Effector memory CD8-positive, alpha-beta T cell (primary cell): ENCODE measurements at places on chromosomes 11 and 22.

DNA sequence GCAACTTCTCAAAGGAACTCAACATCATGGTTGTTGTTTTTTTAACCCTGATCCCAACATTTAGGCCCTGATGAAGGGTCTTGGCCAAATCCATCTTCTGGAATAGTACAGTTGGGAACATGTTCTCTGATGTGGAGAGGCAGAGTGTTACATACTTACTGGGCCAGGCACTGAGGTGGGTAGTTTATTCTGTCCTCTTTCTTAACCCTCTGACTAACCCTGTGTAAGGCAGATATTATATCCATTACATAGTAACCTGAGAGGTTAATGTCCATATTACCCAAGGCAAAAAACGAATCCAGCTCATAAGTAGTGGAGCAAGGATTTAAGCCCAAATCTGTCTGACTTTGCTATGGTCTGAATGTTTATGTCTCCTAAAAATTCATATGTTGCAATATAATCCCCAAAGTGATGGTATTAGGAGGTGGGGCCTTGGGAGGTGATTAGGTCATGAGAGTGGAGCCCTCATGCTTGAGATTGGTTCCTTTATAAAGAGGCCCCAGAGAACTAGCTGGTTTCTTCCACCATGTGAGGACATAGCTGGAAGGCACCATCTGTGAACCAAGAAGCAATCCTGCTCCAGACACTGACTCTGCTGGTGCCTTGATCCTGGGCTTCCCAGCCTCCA is 16.3 kb downstream of the PPFIBP2 start:
- no peak overlapping the region for H3K27ac ChIP-seq
- DNase-seq, result no peak
- H3K4me3 ChIP-seq, result no peak overlapping the region
- H3K36me3 ChIP-seq, result no peaks in the 10 kb centered on the region
- no peaks in the 10 kb centered on the region for H3K27me3 ChIP-seq

DNA sequence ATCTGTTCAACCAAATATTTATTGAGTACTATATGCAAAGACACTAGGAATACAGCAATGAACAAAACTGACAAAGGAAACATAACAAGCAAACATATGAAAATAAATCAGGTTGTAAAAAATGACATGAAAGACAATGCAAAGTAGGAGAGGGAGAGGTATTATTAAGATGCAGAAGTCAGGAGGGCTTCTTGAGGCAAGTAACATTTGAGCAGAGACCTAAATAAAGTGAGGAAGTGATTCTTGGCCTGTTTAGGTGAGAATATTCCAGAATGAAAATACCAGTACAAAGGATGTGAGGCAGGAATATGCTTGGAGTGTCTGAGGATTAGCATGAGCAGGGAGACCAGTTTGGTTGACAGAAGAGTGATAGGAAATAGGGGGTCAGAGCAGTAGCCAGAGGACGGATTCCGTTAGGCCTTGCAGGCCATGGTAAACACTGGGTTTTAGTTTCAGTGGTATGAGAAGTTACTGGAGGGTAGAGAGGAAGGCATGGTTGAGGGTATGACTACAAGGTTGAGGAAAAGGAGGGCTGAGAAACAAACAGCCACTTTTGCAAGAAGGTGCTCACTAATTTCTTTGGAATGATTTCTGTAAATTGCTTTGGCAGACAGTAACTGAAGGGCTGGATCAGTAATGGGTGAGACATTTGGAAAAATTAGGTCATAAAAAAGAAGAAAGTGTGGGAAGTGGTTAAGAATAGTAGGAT is 191.9 kb downstream of the SWAP70 start:
- no peaks in the 10 kb centered on the region for H3K4me1 ChIP-seq
- H3K36me3 ChIP-seq, result no peaks in the 10 kb centered on the region
- no peak overlapping the region for H3K27ac ChIP-seq
- H3K4me3 ChIP-seq, result no peak overlapping the region
- no peaks in the 10 kb centered on the region for H3K27me3 ChIP-seq
- no peak for DNase-seq

DNA sequence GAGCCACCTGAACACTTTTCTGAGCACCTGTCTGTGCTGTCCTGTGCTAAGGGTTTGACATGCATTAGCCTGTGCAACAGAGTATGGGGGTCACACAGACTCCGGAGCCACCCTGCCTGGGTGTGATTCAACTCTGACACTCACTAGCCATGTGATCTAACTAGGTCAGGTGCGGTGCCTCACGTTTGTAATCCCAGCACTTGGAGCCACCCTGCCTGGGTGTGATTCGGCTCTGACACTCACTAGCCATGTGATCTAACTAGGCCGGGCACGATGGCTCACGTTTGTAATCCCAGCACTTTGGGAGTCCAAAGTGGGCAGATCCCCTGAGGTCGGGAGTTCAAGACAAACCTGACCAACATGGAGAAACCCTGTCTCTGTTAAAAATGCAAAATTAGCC is 11.4 kb downstream of the UBE2L6 start:
- peaks cover 2% of the 10 kb centered on the region for H3K4me1 ChIP-seq
- no peak overlapping the region for H3K4me3 ChIP-seq
- DNase-seq, result no peak
- no peak overlapping the region for H3K27ac ChIP-seq

DNA sequence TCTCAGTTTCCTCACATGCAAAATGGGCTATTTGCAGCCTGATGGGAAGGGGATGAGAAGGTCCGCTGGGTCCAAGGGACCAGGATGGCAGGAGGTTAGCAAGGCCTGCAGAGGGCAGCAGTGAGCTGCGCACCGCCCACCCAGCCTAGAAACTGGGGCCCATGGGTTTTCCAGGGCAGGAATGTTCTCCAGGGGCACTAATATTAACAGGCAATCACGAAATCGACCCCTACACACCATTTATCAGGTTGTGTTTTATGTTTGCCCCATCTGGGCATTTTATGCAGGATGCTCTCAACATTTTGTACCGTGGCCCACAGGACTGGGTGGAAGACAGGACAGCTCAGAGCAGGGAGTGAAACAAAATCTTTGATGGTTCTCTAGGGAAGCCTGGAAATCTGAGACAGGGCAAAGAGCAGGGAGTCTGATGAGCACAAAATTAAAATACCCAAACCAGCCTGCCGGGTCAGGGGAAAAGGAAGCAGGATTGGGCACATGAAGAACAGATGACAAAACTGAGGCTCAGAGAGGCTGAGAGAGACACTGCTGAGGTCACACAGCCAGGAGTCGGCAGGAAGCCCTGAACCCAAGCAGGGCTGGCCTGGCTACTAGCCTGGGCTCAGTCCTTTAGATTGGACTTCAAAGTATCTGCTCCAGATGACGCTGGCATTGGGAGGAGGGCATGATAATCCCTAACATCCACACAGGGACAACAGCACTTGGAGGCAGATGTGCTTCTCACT is 1.6 kb upstream of the BCR start:
- H3K27ac ChIP-seq, result peak overlapping the region; percentile 91
- H3K4me1 ChIP-seq, result peaks cover 47% of the 10 kb centered on the region
- peak; percentile 55 for DNase-seq
- H3K36me3 ChIP-seq, result peaks cover 26% of the 10 kb centered on the region

GRCh38 chr22:38728871-38729796 is 23.4 kb downstream of the GTPBP1 start:
- peak overlapping the region; percentile 95 for H3K27ac ChIP-seq
- H3K27me3 ChIP-seq, result no peaks in the 10 kb centered on the region
- peaks cover 29% of the 10 kb centered on the region for H3K4me1 ChIP-seq
- DNase-seq, result no peak
- peaks cover 100% of the 10 kb centered on the region for H3K36me3 ChIP-seq

DNA sequence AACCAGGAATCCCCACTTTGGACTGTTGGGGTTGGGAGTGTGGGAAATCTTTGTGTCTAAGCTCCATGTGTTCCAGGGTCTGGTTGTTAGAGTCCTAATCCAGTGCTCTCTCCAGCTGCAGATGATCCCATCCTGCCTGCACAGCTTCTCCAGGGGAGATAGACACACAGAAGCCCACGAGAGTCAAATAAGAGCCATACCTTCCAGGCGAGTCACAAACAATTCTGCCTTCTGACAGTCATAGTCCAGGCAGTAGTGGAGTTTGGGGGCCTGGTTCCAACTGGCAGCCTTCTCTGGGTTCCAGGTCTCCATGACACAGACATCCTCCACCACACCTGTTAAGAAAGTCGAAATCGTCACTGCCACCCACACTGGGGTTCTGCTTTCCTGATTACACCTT is 32.1 kb downstream of the SYT13 start:
- no peak overlapping the region for H3K4me3 ChIP-seq
- no peak for DNase-seq
- no peaks in the 10 kb centered on the region for H3K36me3 ChIP-seq
- no peak overlapping the region for H3K27ac ChIP-seq
- peaks cover 97% of the 10 kb centered on the region for H3K27me3 ChIP-seq
- no peaks in the 10 kb centered on the region for H3K4me1 ChIP-seq

- H3K4me1 ChIP-seq, result no peaks in the 10 kb centered on the region
- no peak overlapping the region for H3K4me3 ChIP-seq
- no peak for DNase-seq
- no peak overlapping the region for H3K27ac ChIP-seq
Observed at GRCh38 chr11:78699609-78700135, 125.0 kb upstream of the NARS2 start.
